ENCODE measurements at places on chromosomes 6 and 20.

- DNase-seq: no peak
Observed at GRCh38 chr20:24863356-24863755, 85.7 kb upstream of the CST7 start.

DNA sequence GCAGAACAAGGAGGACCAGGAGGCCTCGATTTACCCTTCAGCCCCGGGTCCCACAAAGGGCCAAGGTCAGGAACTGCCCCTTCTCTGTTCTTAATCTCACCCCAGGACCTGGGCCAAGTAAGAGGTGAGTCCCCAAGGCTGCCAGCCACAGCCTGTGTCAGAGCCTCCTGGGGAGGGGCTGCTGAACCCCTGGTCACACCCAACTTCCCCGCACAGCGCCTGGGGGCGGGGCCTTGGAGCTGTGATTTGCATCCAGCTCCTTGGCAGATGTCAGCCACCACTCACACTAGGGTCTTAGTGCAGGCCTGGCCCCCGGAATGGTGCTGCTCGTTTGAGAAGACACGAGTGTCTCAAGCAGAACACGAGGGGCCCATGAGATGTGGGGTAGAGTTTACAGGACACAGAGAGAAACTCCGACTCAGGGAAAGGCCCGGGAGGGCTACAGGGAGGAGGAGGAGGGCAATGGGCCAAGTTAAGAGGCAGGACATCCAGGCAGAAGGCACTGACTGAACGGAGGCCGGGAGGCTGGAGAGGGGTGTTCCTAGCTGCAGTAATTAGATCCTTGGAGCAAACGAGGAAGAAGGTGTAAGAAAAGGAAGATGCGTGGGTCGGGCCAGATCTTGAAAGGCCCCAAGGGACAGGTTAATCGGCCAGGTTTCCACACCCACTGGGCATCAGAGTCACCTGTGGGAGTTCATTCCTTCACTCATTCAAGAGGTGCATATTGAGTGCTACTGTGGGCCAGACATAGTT is 26.9 kb downstream of the ZBP1 start:
- DNase-seq: no peak

- no peak for DNase-seq
Observed at GRCh38 chr20:25624500-25624939, 706 bp upstream of the NANP start.

GRCh38 chr6:89406141-89406540 is 5.9 kb downstream of the RRAGD start:
- no peak for DNase-seq

DNA sequence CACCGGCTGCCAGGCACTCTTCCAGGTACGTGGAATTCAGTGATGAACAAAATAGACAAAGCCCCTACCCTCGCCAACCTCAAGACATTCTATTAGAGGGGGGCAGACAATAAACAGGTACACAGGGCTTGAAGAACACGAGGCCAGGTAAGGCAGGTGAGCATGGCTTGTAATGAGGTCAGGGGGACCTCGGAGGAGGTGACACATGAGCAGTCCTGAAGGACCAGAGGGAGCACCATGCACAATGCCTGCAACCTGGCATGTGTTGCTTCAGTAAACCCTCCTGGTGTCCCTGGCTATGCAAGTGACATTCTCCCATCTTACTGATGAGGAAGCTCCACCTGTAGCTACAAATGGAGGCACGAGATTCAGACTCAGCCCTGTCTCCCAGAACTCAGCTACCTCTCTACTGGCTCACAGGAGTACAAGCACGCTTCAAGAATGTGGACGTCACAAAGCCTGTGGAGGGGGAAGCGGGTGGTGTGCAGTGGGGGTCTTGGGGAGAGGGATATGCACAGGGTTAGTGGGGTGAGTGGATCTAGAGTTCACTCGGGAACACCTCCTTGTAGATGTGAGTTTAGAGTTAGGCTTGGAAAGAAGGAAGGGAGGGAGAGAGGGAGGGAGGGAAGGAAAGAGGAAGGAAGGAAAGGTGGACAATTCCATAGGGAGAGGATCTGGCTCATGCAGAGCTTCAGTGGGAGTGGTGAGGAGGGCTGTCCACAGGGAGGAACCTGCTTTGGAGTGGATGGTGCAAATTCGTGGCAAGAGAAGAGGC is 7.6 kb upstream of the MAPK13 start:
- no peak for DNase-seq
